ENCODE measurements at places on chromosomes 13 and 19.

- no peak for DNase-seq
Observed at GRCh38 chr13:35978607-35979316, 152.4 kb downstream of the DCLK1 start.

GRCh38 chr13:108249150-108249549 lies 20.4 kb upstream of the TNFSF13B start:
- DNase-seq = no peak

- no peak for DNase-seq
Observed at GRCh38 chr13:42984026-42984425, 8.0 kb downstream of the EPSTI1 start.

- DNase-seq = no peak
Observed at GRCh38 chr19:44649578-44650145, 6.0 kb downstream of the PVR start.

- no peak for DNase-seq
Observed at GRCh38 chr19:49427855-49428546, 2.8 kb downstream of the GFY start.

DNA sequence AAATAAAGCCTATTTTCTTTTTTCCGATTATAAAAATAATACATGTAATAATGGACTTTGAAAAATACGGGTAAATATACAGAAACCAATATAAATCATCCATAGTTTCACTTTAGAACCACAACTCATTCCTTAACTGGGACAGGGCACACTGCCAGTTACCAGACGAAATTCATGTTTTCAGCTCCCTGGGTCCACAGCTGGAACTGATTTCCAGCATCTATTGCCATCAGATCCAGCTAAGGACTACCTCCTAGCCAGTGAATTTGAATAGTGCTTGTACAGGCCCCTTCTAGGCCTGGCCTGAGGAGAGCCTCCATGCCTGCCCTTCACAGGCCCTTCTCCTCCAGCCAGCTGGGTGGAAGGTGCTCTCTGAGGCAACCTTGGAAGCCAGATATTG lies 30.0 kb upstream of the ATP12A start:
- DNase-seq = no peak

DNA sequence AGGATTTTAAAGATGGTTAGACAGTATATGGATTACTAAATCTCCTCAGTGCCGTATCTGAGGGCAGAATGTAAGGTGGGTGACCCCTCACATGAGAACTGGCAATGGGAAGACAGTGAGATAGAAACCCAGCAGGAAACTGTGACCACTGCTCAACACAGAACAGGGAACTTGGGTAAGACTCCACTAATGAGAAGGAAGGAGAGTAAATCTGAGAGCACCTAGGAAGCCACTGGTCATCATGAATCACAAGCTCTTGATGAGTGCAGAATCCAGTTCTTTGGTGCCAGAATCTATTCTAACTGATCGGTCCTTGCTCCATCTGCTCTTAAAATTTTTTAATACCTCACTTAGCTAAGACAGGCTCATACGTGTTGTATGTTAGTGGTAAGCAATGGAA lies 261.8 kb downstream of the KLF12 start:
- no peak for DNase-seq

GRCh38 chr13:30618186-30618929 lies 638 bp downstream of the USPL1 start:
- no peak for DNase-seq

DNA sequence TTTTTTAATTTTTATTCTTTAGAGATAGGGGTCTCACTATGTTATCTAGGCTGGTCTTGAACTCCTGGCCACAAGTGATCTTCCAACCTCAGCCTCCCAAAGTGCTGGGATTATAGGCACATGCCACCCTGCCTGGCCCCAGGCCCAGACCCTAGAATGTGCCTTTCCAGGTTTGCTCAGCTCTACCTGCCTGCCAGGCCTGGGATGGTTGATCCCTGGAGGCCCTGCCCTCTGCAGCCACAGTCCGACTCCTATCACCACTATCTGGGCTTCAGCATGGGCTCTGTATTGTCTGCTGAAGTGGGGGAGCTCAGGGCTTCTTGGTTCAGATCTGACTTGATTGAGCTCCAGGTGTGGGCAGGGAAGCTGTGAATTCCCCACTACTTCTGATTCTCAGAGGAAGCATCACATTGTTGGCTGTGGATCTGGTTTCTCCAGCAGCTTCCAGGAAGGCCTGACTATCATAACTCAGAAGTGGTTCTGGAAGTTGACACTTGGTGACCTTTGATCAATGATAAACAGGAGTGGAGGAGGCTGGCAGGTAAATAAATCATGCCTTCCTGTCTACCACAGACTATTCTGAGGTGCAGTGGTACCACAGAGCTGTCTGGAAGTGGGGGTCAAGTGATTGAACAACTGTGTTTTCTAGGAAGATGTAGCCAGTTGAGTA lies 71.9 kb downstream of the OLFM4 start:
- no peak for DNase-seq

GRCh38 chr13:35534343-35534742 lies 57.9 kb upstream of the MAB21L1 start:
- no peak for DNase-seq

DNA sequence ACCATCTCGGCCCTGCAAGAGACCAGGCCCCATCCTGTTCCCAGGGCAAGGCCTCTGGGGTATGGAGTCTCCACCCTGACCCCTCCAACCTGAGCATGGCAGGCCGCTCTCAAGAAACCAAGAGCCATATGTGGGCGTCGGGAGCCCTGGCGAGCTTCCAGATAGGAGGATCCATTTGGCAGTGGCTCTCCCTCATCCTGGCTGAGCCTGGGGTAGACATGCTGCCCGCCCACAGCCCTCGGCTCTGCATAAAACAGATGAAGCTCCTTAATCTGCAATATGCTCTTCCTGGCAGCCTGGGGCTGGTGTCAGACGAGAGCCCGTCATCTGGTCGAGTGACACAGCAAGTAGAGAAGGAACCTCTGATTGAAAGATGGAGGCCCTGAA lies 6.1 kb downstream of the ATP13A1 start:
- DNase-seq = no peak

- DNase-seq = no peak
Observed at GRCh38 chr13:93266681-93267080, 40.1 kb downstream of the GPC6 start.

GRCh38 chr13:80242728-80243427 lies 98.0 kb downstream of the SPRY2 start:
- no peak for DNase-seq

DNA sequence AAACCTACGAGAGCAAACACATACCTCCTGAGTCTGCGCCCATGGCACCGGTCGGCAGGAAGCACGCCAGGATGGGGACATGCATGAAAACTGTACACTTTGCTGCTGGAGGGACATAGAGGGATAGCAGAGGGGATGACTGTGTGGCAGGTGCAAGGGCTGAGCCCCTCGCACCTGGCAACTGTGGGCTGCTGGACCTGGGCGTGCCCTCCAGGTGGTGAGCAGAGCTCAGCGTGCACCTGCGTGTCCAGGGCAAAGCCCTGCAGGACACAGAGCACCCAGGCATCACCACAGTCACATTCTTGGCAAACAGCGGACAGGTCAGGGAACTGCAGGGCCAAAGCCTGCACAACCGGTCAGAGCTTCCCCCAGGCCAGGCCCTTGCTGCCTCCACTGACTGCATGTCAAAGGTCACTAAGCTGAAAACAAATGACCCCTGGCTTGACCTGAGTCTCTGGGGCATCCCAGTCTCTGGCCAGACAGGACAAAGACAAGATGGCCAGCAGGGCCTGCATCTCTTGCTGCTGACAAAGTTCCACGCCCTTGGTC lies 9.0 kb upstream of the ISYNA1 start:
- DNase-seq = no peak

DNA sequence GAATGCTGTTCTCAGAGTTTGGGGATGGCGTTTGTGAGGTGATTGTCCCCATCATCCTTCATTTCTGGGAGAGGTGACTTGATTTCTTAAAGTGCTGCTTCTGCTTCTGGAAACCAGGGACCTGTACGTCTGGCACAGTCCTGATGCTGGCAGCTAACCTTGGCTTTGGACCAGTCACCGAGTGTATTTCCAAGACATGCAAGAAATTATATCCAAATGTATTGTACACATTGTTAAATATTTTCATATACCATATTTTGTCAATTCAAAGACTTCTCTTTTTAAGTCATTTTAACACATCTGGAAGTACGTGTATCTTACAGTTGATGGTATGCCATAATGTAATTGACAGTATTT lies 97.4 kb downstream of the ARHGEF7 start:
- no peak for DNase-seq

GRCh38 chr13:24081387-24081786 lies 79.1 kb upstream of the SPATA13 start:
- DNase-seq = no peak

DNA sequence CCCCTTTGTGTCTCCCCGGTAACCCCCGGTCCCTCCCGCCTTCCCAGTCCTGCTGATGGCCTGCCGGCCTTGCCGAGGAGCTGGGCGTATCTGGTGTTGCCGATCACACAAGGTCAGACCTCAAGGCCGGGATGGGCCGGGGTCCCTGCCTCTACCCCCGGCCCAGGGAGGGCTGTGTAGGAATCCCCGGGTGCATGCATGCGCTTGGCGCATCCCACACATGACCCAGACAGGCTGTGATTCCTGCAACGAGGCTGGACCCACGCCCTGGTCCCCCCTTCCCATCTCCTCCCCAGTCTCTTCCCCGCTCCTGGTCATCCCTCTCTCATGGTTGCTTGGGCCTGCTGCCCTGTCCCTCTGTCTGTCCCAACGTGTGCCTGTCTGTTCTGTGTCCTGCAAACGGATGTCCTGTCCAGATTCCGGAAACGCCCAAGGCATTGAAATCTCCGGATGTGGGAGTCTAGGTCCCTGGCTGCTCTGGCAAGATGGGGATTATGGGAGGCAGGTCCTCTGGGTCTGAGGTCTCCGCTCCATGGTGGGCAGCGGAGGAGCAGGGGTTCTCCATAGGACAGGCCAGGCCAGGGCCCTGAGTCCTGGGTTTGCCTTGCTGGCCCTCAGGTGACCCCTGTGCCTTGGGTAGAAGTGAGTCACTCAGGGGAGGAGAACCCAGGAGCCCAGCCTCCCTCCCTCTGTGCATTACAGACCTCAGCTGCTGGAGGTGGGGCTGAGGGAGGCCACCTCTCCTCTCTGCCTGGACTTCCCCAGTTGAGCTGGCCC lies 1.6 kb downstream of the PKN1 start:
- no peak for DNase-seq

DNA sequence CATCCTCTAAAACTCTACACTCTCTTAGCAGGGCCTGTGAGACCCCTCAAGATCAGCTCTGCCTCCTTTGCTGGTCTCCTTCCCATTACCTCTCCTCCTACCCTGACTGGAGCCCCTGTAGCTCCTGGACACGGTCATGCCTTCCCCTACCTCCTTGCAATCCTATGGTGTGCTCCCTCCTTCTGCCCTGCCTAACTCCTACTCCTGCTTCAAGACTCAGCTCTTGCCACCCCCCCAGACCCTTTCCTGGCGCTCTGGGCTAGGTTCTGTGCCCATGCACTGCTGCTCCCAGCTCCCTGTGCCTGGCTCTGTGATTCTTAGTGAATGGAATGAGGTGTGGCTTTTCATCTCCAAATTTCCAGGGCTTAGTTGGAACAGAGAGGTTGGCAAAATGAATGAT lies 28.0 kb upstream of the TPTE2 start:
- no peak for DNase-seq

GRCh38 chr13:32047088-32047487 lies 15.5 kb downstream of the FRY start:
- DNase-seq = no peak

Measured in stimulated activated CD8-positive, alpha-beta memory T cell treated with anti-CD3 and anti-CD28 coated beads, Interleukin-4, amount 100 ng/mL, for 4 hours (primary cell).